ENCODE measurements at places on chromosomes 5 and 9.

DNA sequence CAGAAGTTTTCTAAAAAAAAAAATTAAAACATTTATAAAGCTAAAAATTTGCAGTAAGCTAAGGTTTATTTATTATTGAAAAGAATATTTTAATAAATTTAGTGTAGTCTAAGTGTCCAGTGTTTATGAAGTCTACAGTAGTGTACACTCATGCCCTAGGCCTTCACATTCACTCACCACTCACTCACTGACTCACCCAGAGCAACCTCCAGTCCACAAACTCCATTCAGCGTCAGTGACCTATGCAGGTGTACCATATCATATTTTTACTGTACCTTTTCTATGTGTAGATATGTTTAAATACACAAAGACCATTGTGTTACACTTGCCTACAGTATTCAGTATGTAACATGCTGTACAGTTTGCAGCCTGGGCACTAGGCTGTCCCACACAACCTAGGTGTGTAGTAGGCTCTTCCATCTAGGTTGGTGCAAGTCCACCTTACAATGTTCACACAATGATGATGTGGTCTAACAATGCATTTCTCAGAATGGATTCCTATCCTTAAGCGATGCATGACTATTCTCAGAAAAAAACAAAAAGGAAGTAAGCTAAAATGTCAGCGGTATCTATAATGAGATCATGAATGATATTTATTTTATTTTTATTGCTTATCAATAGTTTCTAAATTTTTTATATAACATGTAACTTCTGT lies 336.7 kb downstream of the AGTPBP1 start:
- no peak for DNase-seq

DNA sequence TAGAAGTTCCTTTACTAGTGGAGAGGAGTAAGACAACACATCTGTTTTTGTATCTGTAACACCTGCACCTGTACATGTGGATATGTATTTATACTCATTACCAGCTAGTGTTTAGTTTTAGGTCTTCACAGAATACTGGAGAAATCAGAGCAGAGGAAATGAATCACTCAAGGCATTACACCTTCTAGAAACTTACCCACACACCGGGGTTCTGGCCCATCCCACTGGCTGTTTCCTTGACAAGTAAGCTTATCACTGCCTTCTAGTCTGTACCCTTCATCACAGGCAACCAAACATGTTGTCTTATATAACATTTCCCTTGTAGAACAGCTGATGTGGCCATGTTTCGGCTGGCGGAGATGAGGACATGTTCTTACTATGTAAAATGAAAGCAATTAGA lies 76.7 kb downstream of the SVEP1 start:
- DNase-seq = no peak

GRCh38 chr9:88804254-88804596 lies 187.0 kb upstream of the S1PR3 start:
- no peak for DNase-seq

DNA sequence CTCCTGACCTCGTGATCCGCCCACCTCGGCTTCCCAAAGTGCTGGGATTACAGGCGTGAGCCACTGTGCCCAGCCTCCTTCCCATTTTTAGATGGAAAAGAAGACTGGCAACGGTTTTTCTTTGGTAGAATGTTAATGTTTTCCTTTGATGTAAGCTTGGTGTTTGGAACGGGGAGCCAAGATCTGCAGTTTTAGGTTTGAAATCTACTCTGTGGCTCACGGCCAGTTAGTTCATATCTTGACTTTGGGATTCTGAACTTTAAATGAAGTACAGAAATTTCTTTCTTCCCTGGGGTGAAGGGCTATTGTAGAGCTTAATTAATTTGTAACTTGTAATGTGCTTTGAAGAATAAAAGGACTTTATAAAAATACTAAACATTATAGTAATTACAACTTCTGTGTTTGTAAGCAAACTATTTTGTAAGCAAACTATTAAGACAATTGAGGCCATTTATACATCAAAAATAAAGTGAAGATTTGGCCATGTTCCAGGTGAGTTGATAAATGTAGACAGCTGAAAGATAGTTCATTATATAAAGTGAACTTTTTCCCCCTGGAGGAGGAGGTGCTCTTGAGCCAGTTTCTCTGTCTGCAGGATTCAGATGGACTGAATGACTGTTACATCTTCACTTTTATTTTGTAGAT lies 117.1 kb upstream of the TUT7 start:
- DNase-seq = no peak

DNA sequence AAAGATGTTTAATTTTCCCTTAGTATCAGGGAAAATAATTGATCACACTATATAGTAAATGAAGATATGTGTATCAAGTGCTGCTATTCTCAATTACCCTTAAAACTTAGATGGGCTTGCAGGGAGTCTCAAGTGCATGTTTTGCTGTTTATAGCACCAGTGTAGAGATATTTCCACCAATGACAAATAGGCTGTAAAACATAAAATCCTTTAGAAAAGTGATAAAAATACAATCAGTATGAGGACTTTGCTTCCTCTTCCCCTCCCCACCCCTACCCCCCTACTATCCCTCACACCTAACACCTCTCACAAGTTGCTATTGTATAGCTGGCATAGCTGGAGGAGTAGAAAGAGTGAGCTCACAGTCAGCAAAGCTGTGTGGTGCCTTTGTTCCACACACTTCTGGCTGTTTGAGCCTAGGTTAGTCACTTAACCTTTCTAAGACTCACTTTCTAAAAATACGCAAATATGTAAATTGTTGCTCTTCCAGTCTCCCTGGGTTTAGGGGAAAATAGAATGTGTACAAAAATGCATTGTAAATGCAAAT lies 93.1 kb downstream of the PDE4D start:
- no peak for DNase-seq

DNA sequence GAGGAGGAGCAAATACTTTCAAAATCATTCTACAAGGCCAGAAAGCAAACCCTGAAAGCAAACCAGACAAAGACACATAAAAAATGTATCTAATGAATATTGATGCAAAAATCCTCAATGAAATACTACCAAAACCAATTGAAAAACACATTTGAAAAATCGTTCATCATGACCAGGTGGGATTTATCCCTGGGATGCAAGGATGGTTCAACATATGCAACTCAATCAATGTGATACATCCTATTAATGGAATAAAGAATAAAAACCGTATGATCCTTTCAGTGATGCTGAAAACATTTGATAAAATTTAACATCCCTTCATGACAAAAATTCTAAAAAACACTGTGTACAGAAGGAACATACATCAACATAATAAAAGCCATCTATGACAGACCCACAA lies 337.6 kb downstream of the NNT start:
- no peak for DNase-seq

DNA sequence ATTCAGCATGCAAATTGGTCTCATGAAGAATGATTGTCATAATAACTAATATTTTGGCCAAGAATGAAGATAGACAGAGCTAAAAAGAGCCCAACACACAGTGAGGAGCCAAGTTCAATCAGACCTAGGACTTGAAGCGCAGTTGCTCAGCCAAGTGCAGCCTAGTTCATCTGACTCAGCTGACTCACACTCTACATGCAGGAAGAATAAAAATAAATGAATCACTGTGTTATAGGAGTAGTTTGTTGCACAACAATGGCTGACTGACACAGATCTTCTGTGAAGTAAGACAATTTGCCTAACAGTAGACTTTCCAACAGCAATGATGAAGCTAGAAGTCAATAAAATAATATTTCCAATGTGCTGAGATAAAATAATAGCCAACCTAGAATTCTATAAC lies 261.5 kb downstream of the CEMIP2 start:
- DNase-seq = no peak

- no peak for DNase-seq
Observed at GRCh38 chr5:72525816-72526215, 18.6 kb upstream of the ZNF366 start.

GRCh38 chr5:132334812-132335211 lies 34.7 kb upstream of the SLC22A5 start:
- no peak for DNase-seq

DNA sequence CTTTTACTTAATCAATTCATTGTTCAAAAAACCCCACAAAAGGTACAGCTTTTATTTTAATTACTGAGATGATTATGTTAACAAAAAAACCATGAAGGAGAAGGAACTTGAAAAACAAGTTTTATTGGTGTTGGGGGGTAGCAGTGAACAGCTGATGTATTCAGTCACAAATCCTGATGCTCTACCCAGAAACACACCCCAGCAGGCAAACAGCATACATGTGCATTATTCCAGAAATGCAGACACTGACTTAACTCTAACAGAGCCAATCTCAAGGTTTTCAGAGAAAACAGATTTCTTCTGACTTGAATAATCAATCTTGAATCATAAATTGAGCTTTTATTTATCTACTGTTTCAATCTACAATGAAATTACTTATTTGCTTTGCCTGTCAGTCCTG lies 175.2 kb downstream of the ZSWIM6 start:
- no peak for DNase-seq

DNA sequence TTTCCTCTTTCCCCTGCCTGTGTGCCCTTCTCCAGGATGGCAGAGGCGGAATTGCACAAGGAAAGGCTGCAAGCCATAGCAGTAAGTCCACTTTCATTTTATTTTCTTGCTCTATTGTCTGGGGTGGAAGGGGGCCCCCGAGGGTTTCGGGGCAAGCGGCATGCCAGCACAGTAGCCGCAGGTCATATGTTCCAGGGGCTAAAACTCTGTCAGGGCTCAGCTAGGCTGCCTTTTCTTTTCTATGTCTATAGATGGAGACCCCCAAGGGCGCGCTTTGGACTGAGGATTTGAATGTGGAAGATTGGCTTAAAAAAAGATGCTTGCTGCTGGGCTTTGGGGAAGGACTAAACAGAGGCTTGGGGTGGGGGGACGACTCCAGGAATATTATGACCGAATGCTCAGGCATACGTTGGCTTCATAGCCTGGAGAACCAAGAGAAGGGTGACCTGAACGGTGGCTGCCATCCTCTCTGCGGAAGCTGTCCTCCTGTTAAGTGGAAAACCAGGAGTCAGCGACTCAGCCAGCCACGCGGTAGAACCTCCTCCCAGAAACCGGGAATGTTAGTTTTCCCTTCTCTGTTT lies 545 bp downstream of the PALM2AKAP2 start:
- DNase-seq = no peak

GRCh38 chr5:104062621-104063377 lies 500.2 kb upstream of the NUDT12 start:
- no peak for DNase-seq

GRCh38 chr9:128153947-128154695 lies 4.9 kb downstream of the LCN2 start:
- no peak for DNase-seq

DNA sequence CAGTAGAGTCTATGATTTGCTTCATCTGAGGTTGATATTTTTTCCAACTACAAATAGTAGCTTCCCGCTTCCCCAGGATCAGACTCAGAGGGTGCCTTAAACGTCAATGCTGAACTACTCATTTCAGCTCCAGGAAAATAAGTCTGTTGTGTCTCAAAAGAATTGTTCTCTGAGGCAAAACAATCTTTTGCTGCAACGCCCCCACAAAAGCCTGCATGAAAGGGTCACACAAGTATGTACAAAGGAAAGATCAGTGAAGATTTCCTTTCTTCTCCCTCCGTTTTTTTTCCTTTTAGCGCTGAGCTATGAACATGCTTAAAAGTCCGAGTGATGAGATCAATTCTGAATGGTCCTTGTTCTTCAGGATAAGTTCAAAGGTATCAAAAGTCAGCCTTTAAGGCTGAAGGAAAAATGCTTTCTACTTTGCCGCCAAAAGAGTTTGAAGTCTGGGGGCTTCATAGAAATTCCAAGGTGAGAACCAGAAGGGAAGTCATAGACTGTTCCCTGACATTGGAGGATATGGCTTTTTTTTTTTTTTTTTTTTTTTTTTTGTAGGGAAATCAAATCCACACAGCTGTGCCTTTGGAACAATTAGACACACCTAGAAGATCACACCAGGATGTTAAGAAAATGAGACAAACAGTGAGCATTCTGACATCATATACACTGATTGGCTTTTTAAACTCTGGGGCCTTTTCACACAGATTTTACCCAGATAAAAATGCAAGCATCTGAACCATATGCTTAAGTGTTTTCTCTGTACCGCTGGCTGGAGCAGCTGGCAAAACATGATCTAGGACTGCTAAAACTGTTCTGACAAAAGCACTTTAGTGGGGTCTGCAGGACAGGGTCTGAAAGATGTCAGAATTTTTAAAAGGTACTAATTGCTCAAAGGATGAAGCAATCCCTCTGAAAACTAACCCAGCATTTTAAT lies 329.3 kb downstream of the ENC1 start:
- DNase-seq = no peak

GRCh38 chr5:97098922-97099321 lies 43.5 kb downstream of the LIX1 start:
- DNase-seq = no peak

DNA sequence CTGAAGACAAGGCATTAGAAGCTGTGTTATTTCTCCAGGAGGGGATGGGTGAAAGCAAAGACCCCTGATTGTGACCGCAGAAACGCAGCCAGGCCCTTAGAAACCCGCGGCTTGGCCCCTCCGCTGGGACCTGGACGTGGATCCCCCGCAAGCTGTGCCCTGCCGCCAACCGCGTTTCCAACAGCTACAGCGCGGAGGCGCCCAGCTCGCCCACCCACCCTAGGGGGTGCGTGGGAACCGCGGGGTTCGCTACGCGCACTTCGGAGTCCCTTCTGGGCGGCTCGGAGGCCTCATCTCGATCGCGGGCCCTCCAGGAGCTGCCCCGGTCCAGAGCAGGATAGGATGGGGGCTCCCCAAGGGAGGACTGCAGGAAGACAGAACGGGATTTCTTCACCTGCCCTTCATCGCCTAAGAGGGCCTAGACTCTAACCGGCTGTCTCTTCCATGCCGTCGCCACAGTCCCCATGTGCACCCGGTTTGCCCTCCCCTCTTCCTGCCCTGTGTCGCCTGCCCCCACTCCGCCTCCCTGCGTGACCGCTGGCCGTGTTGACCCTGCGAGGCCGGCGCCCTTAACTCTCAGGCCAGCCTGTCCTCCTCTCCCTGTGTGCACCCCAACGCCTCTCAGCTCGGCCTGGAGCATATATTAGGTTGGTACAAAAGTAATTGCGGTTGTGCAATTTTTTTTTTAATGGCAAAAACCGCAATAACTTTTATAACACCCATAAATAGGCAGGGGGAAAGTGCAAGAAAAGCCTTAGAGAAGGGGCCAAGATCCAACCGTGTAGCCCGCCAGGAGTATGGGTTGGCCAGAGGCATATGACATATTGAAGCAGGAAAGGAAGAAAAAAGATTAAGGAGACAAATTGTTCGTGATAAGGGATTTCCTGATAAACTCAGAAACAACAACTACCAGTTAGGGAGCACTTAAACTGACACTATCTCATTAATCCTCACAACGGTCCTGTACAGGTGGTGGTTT lies 68.1 kb upstream of the FREM1 start:
- DNase-seq = no peak

- DNase-seq = no peak
Observed at GRCh38 chr5:88287846-88288527, 19.3 kb upstream of the TMEM161B start.

- no peak for DNase-seq
Observed at GRCh38 chr5:162796507-162796906, 640.9 kb upstream of the CCNG1 start.

- no peak for DNase-seq
Observed at GRCh38 chr5:38847559-38848347, 1.9 kb downstream of the OSMR start.
